ENCODE measurements at places on chromosomes 5 and 9.
A peak's percentile ranks its signal among the peaks of the same experiment; 100 is the strongest.

DNA sequence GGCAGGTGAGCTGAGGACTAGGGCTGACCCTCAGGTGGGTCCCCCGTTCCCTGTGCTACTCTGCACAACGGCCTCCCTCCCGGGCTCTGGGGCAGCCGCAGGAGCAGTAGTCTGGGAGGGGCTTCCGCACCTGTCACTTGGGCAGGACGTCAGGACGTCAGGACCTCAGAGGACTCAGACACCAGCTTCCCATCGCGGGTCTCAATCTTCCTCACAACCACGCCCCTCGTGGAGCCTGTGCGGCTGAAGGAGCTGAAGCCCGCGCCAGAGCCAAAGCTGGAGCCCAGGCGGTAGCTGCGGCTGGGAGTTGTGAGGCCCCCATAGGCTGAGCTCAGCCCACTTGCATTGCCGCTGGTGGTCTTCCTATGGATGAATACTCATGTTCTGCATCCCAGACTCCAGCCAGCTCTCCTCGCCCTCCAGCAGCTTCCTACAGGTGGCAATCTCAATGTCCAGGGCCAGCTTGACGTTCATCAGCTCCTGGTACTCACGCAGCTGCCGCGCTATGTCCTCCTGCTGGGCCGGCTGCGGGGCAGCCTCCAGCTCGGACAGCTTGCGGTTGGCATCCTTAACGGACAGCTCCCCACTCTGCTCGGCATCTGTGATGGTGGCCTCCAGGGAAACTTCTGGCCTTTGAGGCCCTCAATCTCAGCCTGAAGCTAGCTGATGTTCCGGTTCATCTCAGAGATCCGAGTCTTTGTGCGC lies 381.4 kb upstream of the RGMB start:
- H3K27ac ChIP-seq, result no peak overlapping the region
- no peaks in the 10 kb centered on the region for H3K36me3 ChIP-seq
- no peak for DNase-seq
- no peak overlapping the region for H3K4me3 ChIP-seq

DNA sequence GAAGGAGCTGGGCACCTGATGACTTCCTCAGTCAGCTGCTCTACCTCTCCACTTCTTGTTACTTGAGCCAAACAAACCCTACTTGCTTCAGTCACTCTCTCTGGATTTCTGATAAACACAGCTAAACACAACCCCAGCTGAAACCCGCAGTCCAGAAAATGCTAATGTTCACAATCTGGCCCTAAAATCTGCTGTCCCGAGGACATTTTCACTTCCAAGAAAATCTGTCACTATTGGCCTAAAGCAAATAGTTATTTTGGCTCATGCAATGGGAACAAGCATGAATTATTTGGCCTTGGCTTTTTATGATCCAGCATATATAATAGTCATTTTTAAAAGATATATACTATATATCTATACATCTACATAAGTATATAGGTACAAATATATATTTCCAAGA lies 19.1 kb downstream of the FAM81B start:
- peaks cover 2% of the 10 kb centered on the region for H3K27me3 ChIP-seq
- H3K36me3 ChIP-seq, result no peaks in the 10 kb centered on the region
- no peak overlapping the region for H3K4me3 ChIP-seq
- peaks cover 10% of the 10 kb centered on the region for H3K4me1 ChIP-seq
- no peak for DNase-seq

DNA sequence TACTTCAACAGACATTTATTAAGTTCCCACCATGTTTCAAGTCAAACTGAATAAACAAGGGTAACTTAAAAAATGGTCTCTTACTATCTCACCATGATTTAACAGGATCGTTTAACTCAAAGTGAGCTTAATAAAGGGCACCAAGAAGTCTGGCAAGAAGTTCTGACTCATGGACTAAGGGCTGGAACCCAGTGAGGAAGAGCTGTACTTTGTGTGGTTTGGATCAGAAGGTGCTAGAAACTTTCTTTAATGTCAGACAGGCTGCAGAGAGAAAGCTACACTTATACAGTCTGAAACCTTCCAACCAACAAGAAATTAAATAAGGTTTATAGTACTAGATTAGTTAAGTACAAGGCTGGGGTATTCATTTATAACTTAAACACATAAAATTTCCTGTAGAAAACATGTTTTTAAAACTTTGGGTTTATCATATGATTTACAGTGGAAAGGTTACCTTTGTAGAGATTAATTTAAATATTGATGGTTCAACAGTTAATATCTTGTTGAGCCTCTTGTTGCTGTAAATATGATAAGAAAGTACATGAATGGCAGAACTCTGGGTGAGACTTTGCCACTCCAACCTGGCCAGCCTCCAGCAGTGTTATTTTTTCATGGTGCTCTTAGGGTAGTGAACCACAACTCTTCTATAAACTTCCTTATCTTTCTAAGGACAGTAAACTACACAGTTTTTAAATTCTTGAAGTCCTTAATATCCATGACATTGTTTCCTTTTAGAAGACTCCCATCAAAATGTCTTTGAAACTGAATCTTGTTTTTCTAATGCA lies 162.8 kb downstream of the MAN2A1 start:
- H3K36me3 ChIP-seq, result peaks cover 12% of the 10 kb centered on the region
- no peaks in the 10 kb centered on the region for H3K27me3 ChIP-seq
- no peak for DNase-seq
- H3K4me1 ChIP-seq, result no peaks in the 10 kb centered on the region
- no peak overlapping the region for H3K4me3 ChIP-seq

- no peak within 1 kb of the TSS for H3K27ac ChIP-seq
- H3K4me3 ChIP-seq, result no peak within 1 kb of the TSS
- H3K36me3 ChIP-seq, result no peaks in the 10 kb centered on the region
- DNase-seq, result no peak
Measured at GRCh38 chr9:92482329-92482728, at the start of gene ASPN. Gene ASPN (minus strand): TSS chr9:92482506.

GRCh38 chr5:6154216-6154615 lies 224.1 kb downstream of the MED10 start:
- no peak for DNase-seq
- no peaks in the 10 kb centered on the region for H3K36me3 ChIP-seq
- peaks cover under 1% of the 10 kb centered on the region for H3K4me1 ChIP-seq
- H3K27ac ChIP-seq, result no peak overlapping the region
- no peaks in the 10 kb centered on the region for H3K27me3 ChIP-seq

- DNase-seq, result no peak
- H3K4me3 ChIP-seq, result no peak overlapping the region
- no peaks in the 10 kb centered on the region for H3K36me3 ChIP-seq
- peaks cover 10% of the 10 kb centered on the region for H3K4me1 ChIP-seq
- no peak overlapping the region for H3K27ac ChIP-seq
- no peaks in the 10 kb centered on the region for H3K27me3 ChIP-seq
Measured at GRCh38 chr5:10343486-10343885, 10.0 kb upstream of the MARCHF6 start.

- peaks cover 9% of the 10 kb centered on the region for H3K27me3 ChIP-seq
- DNase-seq, result peak; percentile 85
- H3K4me3 ChIP-seq, result no peak overlapping the region
- H3K4me1 ChIP-seq, result peaks cover 1% of the 10 kb centered on the region
- H3K36me3 ChIP-seq, result peaks cover 13% of the 10 kb centered on the region
Measured at GRCh38 chr5:170100066-170100943, 5.4 kb upstream of the FOXI1 start.

GRCh38 chr5:37112383-37112991 lies 136.7 kb downstream of the CPLANE1 start:
- H3K27ac ChIP-seq, result no peak overlapping the region
- no peak overlapping the region for H3K4me3 ChIP-seq
- no peaks in the 10 kb centered on the region for H3K4me1 ChIP-seq
- no peak for DNase-seq
- H3K27me3 ChIP-seq, result no peaks in the 10 kb centered on the region
- peaks cover 26% of the 10 kb centered on the region for H3K36me3 ChIP-seq

DNA sequence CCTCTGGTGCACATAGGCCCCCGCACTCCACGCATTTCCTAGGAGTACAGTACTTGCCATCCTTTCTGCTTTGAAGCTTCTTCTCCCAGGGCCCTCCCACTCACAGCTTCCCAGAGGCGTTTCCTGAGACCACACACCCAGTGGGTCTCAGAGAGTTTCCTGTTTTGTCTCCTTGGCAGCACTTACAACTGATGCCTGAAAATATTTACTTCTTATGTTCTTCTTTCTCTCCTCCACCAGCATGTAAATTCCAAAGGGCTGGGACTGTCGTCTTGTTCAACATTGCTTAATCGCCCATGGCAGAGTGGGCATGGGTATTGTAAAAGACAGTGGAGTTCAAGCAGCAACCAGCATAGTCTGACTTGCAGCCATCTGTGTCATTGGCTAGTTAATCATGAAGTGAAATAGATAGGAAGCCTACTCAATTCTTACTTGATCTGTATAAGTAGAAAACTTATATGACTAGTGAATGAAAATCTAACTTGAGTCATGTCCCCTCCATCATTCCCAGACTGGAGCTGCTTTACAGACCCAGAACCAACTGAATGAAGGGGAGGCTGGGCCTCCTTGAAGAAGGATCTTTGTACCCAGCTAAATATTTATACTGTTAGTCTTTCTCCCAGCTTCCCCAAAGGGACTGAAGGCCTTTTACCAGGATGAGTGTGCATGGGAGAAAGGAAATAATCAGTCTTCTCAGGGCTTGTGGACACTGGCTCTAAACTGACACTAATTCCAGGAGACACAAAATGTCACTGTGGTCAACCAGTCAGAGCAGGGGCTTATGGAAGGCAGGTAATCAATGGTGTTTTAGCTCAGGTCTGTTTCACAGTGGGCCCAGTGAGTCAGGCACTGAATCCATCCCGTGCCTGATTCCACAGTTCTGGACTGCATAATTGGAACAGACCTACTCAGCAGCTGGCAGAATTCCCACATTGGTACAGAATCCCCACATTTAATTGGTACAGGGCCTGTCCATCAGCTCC lies 116.4 kb downstream of the SV2C start:
- no peaks in the 10 kb centered on the region for H3K27me3 ChIP-seq
- H3K4me3 ChIP-seq, result no peak overlapping the region
- no peaks in the 10 kb centered on the region for H3K4me1 ChIP-seq
- H3K36me3 ChIP-seq, result no peaks in the 10 kb centered on the region
- no peak overlapping the region for H3K27ac ChIP-seq
- no peak for DNase-seq

DNA sequence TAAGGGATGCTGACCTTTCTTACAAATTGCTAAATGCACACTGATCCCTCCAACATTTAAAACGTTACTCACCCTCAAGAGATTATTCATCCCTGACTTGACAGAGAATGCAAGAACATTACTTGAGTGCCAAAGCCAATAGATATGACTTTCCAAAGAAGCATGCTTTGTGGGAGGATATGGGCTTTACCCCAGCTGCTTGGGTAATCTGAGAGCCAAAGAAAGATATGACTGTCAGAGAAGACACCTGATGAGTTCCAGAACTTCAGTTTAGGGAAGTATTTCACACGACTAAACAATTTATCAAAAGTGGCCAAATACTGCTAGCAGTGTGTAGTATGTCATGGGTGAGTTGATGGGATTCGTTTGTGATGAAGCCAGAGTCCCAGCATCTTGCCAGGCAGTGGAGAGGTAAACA lies 7.4 kb upstream of the SPDL1 start:
- DNase-seq, result no peak
- H3K36me3 ChIP-seq, result no peaks in the 10 kb centered on the region
- no peak overlapping the region for H3K27ac ChIP-seq
- peaks cover 7% of the 10 kb centered on the region for H3K4me1 ChIP-seq
- H3K27me3 ChIP-seq, result peaks cover 2% of the 10 kb centered on the region
- H3K4me3 ChIP-seq, result no peak overlapping the region

DNA sequence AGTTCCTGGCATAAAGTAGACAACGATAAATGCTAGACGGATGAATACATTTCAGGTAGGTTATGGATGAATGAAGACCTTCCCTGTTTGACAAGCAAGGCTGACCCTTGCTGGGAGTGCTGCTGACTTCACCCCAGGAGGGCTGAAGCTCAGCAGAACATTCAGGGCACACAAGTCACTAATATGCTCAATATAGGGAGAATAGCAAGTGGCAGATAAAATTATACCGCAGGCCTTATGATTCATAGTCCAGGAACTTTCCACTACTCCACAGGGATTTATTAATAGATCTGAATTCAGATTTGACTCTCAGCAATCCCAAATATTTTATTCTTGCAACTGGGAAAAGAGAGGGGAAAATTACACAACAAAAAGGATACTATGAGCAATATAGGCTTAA lies 38.2 kb upstream of the GRAMD2B start:
- no peaks in the 10 kb centered on the region for H3K4me1 ChIP-seq
- H3K27me3 ChIP-seq, result no peaks in the 10 kb centered on the region
- peaks cover 7% of the 10 kb centered on the region for H3K36me3 ChIP-seq

DNA sequence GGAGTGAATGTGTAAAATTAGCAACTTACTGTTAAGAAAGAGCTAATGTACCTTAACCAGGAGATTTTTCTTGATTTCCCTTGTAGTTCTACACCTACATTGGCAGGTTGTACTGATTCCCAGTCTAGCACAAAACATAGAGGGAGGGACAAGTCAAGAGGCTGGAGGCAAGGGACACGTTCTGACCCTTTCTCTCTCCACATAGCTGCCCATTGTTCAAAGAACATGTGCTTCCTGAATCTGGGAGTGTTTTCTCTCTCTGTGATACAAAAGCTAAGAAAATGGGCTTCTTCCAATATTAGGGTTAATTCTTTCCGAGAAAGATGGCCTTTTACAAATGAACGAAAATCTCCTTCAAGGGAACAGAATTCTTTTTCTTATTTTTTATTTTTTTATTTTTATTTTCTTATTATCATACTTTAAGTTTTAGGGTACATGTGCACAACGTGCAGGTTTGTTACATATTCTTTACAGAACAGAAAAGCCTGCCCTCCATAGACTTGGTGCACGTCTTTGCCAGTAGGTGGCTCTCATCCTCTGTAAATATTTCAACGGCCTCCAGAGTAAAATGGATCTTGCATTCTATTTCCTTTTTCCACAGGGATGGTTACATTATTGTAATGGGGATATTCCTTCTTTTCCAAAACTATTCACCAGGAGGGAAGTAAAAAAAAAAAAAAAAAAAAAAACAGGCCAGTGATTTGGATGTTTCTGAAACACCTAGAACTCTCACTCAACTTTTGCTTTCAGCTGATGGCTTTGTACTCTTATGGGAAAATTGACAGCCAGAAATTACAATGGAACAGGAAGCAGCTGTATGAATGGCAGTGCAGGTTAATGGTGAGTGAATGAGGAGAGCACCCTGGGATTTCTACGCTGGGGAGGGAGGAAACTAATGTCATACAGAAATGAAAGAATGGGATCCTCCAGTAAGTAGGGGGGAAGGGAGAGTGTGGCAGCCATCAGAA lies 13.1 kb upstream of the IFNA5 start:
- H3K27me3 ChIP-seq, result peaks cover 2% of the 10 kb centered on the region
- peaks cover 25% of the 10 kb centered on the region for H3K4me1 ChIP-seq
- no peak overlapping the region for H3K27ac ChIP-seq
- no peaks in the 10 kb centered on the region for H3K36me3 ChIP-seq
- H3K4me3 ChIP-seq, result no peak overlapping the region

GRCh38 chr9:15785584-15785983 lies 232.7 kb downstream of the CCDC171 start:
- H3K4me1 ChIP-seq, result peaks cover 2% of the 10 kb centered on the region
- no peak for DNase-seq
- no peak overlapping the region for H3K27ac ChIP-seq
- H3K36me3 ChIP-seq, result no peaks in the 10 kb centered on the region

DNA sequence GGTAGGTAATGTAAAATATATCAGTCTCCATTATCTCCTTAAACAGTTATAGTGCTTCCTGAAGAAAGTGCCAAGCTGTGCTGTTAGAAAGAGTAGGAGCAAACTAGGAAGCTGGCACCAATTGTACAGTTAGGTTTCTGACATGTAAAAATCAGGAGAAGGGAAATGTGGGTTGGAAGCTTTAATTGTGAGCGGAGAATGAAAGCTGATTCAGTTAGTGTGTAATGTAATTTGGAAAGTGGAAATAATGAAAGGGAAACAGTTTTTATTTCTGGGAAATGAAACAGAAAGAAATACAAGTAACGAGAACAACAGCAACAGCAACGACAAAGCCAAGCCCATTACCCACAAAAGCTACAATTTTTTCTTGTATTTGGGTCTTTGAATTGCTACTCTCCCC lies 48.8 kb upstream of the JAK2 start:
- H3K4me1 ChIP-seq, result no peaks in the 10 kb centered on the region
- H3K36me3 ChIP-seq, result no peaks in the 10 kb centered on the region
- no peak for DNase-seq
- no peak overlapping the region for H3K27ac ChIP-seq
- no peaks in the 10 kb centered on the region for H3K27me3 ChIP-seq

All from glutamatergic neuron (in vitro differentiated cells).